ENCODE measurements at places on chromosomes 5 and 9. TPM values are rescaled to one million over a fixed set of nuclear protein-coding genes. Genes with fewer than 3 reads are reported as not detected.
A peak's percentile ranks its signal among the peaks of the same experiment; 100 is the strongest.

DNA sequence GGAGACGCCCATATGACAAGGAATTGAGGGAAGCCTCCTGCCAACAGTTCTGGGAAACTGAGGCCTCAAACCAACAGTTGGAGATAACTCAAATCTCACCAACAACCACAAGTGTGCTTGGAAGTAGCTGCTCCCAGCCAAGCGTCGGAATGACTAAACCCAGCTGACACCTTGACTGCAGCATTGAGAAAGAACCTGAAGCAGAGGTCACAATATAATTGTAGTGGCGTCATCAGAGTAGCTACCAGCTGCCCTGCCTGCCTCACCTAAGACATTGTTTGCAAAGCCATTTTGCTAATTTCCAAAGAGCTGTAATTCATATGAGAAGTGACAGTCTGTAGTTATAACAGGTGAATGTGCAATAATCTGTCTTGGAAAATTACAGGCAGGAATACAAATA lies 40.8 kb upstream of the ANKRD31 start:
- no peak for DNase-seq
- H3K27ac ChIP-seq: no peak overlapping the region
- no peaks in the 10 kb centered on the region for H3K36me3 ChIP-seq
- H3K27me3 ChIP-seq: no peaks in the 10 kb centered on the region
- no peak overlapping the region for H3K4me3 ChIP-seq
- no peaks in the 10 kb centered on the region for H3K4me1 ChIP-seq

DNA sequence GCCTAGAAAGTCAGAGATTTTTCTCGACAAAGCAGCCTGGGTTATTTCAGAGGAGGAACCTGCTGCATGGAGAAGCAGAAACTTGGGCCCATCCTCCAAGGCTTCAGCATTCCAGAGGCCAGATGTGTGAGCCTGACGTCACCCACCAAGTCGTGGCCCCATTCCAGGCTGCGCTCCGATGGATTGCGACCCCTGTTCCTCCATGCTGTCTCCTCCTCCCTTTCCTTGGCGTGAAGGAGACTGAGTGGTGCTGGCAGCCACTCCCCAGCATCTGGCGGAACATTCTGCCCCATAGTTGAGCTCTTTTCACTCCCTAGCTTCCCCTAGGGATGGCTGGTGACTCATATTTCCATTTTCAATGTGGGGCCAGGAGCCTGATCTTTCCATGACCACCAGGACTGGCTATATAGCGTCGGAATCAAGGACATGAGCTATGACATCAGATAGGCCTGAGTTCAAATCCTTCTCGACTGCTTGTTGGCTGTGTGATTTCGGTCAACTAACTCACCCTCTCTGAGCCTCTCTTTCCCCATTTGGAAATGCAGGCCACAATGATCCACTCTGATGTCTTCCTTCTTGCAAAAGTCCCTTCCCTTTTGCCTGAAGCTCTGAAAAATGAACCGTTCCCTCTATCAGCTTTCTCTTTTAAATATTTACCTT lies 24.5 kb upstream of the DUSP1 start:
- no peaks in the 10 kb centered on the region for H3K36me3 ChIP-seq
- H3K27me3 ChIP-seq: no peaks in the 10 kb centered on the region
- no peak overlapping the region for H3K4me3 ChIP-seq
- peaks cover 10% of the 10 kb centered on the region for H3K4me1 ChIP-seq
- H3K27ac ChIP-seq: peak overlapping the region; percentile 97
- peak; percentile 100 for DNase-seq

DNA sequence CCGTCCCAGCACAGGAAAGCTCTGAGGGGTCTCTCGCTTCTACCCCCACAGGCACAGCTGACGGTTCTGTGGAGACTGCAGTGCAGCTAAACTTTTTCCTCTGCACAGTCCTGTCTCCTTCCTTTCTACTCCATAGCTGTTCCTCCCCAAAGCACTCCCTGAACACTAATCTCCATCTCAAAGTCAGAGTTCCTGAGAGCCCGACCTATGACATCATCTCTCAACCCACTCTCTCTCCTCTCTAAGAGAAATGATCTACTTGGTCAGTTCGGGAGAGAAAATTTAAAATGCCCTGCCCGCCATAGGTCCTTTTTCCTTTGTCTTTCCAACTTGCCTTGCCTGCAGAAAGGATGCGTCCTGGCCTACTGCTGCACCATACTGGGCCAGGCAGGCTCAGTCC lies 90.6 kb downstream of the FANCC start:
- H3K4me1 ChIP-seq: no peaks in the 10 kb centered on the region
- no peak overlapping the region for H3K4me3 ChIP-seq
- DNase-seq: no peak

DNA sequence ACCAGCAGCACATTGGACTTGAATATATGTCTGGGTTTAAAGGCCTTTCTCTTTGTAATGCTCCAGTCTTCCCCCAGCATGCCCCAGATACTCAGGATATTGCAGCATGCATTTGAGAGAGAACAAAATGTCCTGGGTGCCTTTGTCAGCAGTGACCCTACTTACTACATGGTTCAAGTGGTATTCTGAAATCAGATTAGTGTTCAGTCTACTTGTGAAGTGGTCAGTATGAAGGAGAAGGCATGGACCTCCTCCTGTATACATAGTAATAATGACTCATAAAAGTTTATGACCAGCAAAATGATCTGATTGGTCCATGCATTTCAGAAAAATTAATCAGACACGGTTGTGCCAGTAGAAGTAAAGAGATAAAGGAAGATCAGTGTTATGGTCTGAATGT lies 25.4 kb downstream of the GPR21 start:
- peaks cover 3% of the 10 kb centered on the region for H3K4me1 ChIP-seq
- H3K27ac ChIP-seq: no peak overlapping the region

DNA sequence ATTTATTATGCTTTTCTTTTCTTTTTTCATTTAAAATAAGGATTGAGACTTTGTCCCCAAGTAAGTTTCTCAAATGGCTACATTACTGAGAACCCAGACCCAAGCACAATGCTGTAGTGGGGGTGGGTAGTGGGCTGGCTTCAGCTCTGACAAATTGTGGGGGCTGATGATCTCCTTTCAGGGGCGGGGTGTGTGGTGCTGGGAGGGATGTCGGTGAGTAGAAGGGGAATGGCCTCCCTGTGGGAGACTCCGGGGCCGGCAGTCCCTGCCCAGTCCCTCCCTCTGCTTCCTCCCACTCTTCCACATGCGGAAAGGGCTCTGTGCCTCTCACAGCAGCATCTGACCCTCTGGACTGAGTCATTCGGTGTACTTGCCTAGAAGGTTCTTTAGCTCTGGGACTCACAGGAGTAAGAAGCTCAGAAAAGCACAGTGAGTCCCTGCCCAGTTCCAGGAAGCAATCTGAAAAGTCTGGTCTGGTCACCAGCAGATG lies 14.3 kb downstream of the CD180 start:
- H3K27ac ChIP-seq: peak overlapping the region; percentile 89
- H3K4me1 ChIP-seq: peaks cover 5% of the 10 kb centered on the region
- H3K4me3 ChIP-seq: no peak overlapping the region
- DNase-seq: peak; percentile 85
- H3K27me3 ChIP-seq: no peaks in the 10 kb centered on the region

- H3K4me3 ChIP-seq: no peak overlapping the region
- H3K27me3 ChIP-seq: no peaks in the 10 kb centered on the region
- no peaks in the 10 kb centered on the region for H3K36me3 ChIP-seq
- peak; percentile 92 for DNase-seq
- H3K27ac ChIP-seq: peak overlapping the region; percentile 69
Measured at GRCh38 chr9:87713278-87713987, 12.5 kb upstream of the CTSL start.

DNA sequence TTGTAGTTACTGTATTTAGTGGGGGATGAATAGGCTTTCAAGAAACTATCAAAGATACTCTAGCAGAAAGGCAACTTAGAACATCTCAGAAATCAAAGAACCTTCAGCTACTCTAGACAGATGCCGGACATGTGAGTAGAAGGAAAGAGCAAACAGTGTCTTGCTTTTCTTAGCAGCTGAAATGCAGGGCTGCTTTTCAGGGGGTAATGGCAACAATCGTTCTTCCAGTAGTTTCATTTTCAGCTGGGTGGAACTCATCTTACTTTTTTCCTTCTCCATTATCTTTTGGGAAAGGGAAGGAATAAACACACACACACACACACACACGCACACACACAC lies 281.6 kb downstream of the CRB2 start:
- no peaks in the 10 kb centered on the region for H3K4me1 ChIP-seq
- no peak for DNase-seq
- no peaks in the 10 kb centered on the region for H3K27me3 ChIP-seq
- H3K36me3 ChIP-seq: no peaks in the 10 kb centered on the region
- H3K4me3 ChIP-seq: no peak overlapping the region
- H3K27ac ChIP-seq: no peak overlapping the region

DNA sequence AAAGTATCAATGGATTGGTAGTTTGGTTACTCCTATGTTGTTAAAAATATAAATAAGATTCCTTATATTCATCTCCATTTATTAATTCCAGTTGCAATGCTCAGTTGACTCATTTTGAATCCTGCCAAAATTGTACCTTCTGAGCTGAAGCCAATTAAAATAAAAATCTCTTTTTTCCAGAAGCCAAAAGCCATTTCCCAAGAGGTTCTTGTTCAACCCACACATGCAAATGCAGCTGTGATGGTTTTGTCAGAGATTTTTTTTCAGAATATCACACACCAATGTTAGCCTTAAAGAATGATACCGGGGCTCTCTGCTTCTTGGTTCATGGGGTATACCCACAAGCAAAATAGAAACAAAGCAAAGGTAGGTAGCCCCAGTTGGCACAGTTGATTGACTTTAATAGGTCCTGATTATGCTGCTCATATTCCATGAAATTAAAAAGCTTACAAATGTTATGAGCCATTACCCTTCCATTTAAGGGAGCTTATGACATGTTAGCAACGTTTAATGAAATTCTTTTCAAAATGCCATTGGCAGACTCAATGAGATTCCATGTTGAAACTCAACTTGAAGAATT lies 208.0 kb downstream of the SGCD start:
- no peak overlapping the region for H3K27ac ChIP-seq
- DNase-seq: no peak
- no peaks in the 10 kb centered on the region for H3K4me1 ChIP-seq
- no peaks in the 10 kb centered on the region for H3K36me3 ChIP-seq
- H3K4me3 ChIP-seq: no peak overlapping the region

- no peaks in the 10 kb centered on the region for H3K4me1 ChIP-seq
- no peak overlapping the region for H3K4me3 ChIP-seq
- H3K27ac ChIP-seq: no peak overlapping the region
- no peaks in the 10 kb centered on the region for H3K36me3 ChIP-seq
- no peaks in the 10 kb centered on the region for H3K27me3 ChIP-seq
Measured at GRCh38 chr9:15182730-15183129, 124.3 kb downstream of the TTC39B start.

- H3K4me3 ChIP-seq: no peak overlapping the region
- H3K27ac ChIP-seq: no peak overlapping the region
- H3K4me1 ChIP-seq: no peaks in the 10 kb centered on the region
- H3K27me3 ChIP-seq: no peaks in the 10 kb centered on the region
- DNase-seq: no peak
Measured at GRCh38 chr5:87074934-87075541, 192.6 kb upstream of the RASA1 start.

DNA sequence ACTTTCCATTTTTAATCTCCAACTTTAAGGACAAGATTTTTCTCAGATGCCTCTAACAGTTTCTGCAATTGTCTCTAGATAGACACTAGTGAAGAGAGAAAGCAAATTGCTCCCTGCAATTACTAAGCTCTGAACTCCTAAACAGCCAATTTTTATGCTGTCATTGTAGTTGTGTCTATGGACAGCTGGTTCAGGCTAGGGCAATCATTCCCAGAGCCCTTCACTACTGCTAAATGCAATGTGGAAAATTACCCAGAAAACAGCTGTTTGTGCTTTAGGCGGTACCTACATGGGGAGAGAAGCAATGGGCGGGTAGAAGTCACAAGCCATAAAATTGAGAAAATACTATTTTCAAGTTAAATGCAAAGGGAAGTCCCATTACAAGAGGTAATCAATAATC lies 211.6 kb downstream of the SPOCK1 start:
- DNase-seq: no peak
- no peak overlapping the region for H3K4me3 ChIP-seq
- H3K27me3 ChIP-seq: no peaks in the 10 kb centered on the region
- H3K4me1 ChIP-seq: no peaks in the 10 kb centered on the region

- DNase-seq: no peak
- H3K4me3 ChIP-seq: no peak overlapping the region
- no peak overlapping the region for H3K27ac ChIP-seq
- no peaks in the 10 kb centered on the region for H3K4me1 ChIP-seq
Measured at GRCh38 chr9:90062982-90063381, 458.2 kb downstream of the GADD45G start.

DNA sequence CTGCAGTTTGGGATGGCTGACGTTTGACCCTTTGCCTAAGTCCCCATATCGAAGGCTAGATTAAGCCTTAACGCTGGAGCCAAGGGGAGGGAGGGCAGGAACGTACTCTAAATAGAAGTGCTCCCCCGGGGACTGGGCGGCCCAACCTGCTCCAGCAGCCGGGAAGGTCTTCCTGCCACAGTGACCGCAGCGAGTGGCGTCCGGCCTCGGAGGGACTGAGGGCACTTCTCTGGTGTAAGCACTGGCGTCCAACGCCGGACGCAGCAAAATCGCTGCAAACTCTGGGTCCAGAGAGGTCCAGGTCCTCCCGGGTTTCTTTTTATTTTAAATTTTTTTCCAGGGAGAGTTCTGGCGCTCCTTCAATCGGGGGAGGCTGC lies 505 bp upstream of the ACER2 start:
- no peak for DNase-seq
- H3K36me3 ChIP-seq: no peaks in the 10 kb centered on the region
- no peaks in the 10 kb centered on the region for H3K27me3 ChIP-seq
- peak overlapping the region; percentile 89 for H3K27ac ChIP-seq

- H3K27me3 ChIP-seq: no peaks in the 10 kb centered on the region
- no peak overlapping the region for H3K4me3 ChIP-seq
- DNase-seq: peak; percentile 63
Measured at GRCh38 chr9:91843623-91844148, 106.3 kb downstream of the ROR2 start.

DNA sequence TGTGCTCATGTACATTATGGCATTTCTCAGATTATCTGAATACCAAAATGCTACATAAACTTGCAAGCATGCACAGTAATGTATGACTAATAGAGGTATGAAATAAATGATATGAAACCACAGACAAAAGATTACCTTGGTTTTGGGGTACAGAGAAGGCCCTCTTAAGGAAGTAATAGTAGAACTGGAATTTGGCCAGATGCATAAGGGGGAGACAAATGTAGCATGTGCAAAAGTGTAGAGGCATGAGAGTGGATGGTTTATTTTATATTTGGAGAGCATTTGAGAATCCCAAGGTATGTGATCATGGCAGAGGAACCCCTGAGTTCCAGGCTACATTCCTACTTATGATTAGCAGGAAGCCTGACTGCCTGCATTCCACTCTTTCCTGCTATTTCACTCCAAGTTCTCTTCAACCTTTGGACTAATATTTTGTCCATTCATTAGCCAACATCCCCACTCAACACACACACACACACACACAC lies 74.2 kb downstream of the MAMDC2 start:
- H3K4me3 ChIP-seq: no peak overlapping the region
- no peaks in the 10 kb centered on the region for H3K27me3 ChIP-seq
- no peaks in the 10 kb centered on the region for H3K36me3 ChIP-seq
- no peak for DNase-seq
- H3K27ac ChIP-seq: no peak overlapping the region

IL7R gene
- 5.4 TPM for total RNA-seq

DBH gene
- total RNA-seq: not detected

SEMA5A gene
- 2.4 TPM for total RNA-seq

FGD3 gene
- total RNA-seq: 0.29 TPM

MLLT3 gene
- 16.5 TPM for total RNA-seq

NMUR2 gene
- not detected for total RNA-seq

DMRTA1 gene
- total RNA-seq: 0.29 TPM

F2RL1 gene
- total RNA-seq: 3.3 TPM

AGXT2 gene
- not detected for total RNA-seq

TMED7 gene
- 74.4 TPM for total RNA-seq

SLC22A4 gene
- 0.26 TPM for total RNA-seq

ADAMTS6 gene
- 40.0 TPM for total RNA-seq
